ENCODE measurements at places on chromosomes 6 and 20.

DNA sequence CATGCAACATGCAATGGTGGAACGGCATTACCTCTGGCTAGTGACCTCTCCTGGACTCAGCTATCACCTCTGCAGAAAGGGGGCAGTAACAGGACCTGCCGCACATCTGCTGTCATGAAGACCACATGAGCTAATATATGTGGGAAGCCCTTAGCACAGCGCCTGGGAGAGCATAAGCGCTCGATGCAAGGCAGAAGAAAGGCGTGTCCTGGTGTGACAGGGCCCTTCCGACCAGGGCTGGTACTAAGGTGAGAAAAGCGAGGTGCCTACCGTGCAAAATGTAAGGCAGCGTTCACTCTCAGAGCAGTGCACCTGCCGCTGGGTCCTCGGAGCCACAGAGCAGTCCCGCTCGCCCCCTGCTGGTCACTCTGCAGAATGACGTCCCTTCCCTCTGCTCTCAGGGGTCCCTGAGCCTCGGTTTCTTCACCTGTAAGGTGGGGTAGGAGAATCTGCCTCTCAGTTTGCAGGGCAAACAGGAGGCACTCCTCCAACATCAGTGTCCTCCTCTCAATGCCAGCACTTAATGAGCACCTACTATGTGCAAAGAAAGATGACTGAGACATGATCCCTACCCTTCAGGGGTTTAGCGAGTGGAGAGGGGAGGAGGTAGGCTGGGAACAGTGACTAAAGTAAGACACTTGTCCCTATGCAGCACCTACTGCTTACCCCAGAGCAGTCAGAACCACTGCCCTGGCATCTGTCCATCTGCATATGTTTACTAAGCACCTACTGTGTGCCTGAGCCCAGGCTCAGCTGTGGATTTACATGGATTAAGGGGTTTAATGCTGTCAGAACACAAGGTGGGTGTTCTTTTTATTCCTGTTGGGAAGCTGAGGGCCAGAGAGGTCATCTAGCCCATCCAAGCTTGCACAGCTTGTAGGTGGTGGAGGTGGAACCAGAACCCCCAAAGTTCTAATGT is 41.1 kb upstream of the PTGIS start:
- DNase-seq: peak; percentile 56

- DNase-seq: no peak
These were observed at the start of gene SIRPG for GRCh38 chr20:1657556-1658334. Gene SIRPG (minus strand): TSS chr20:1657779. CDS start chr20:1657714, 65 bp downstream.

- no peak for DNase-seq
These were observed 62.0 kb downstream of the FAM50B start for GRCh38 chr6:3911130-3911529.

- no peak for DNase-seq
These were observed 260.1 kb upstream of the ARID1B start for GRCh38 chr6:156517088-156517487.

GRCh38 chr6:107735906-107736635 is 88.0 kb downstream of the SCML4 start:
- no peak for DNase-seq

- no peak for DNase-seq
These were observed 29.2 kb downstream of the TAF11 start for GRCh38 chr6:34858681-34859080.

DNA sequence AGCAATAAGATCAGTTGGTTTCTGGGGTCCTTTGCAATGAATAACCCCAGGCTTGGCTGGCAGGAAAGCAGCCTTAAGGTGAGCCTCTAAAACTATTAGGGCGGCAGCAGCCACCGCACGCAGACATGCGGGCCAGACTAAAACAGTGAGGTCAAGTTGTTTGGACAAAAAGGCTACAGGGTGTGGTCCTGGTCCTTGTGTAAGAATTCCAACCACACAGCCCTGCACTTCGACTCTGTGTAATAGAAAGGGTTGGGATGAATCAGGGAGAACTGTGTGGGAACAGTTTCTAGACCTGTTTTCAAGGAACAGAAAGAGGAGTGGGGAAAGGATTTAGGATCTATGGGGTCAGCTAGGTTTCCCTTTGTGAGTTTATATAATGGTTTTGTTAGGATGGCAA is 237.6 kb downstream of the SMOC2 start:
- no peak for DNase-seq

DNA sequence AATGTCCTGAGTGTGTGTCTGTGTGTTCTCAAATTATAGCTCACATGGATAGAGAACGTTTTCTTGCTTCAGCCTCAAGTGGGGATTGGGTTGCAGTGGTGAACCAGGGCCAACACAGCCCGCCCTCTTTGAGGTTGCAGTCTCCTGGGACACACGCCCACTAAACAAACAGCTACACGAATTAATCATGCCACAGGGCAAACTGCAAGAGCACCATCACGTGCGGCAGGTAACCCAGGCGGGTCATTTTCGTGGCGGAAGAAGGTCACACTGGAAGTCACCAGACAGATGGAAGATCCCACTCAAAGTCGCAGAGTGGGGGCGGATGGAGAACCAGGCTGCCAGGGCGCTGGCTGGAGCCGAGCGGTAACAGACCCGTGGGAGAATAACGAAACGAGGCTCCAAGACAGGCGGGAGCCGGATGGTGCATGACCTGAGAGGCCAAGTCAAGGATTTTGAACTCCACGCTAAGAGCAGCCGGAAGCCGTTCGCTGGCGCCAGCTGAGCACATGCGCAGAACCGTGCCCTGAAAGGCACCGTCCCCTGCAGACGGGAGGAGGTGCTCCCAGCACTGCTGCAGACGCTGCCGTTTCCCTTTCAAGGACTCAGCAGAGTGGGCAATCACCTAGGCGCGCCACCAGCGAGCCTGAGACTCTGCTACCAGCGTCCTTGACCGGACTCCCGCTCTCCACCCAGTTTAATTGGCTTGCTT is 10.7 kb downstream of the DLL1 start:
- DNase-seq: no peak

DNA sequence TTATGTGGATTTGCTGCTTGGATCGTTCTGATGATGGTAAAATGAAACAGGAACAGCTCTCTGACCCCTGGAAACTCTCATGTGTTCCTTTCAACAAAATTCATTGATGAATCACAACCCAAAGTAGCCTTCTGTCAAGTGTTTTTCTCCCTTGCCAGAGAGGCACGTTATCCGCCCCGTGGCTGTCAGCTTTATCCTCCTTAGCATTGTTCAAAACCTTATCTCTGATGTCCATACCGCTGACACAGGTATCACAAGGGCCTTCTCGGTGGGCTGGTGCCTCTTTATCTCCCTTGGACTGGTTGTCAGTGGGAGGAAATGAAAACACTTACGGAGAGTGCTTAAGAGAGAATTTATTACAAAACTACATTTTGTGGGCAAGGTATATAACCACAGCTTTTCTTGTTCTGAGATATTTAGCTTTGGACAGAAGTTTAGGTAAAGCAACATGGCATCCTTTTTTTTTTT is 84.9 kb downstream of the TIAM2 start:
- no peak for DNase-seq

GRCh38 chr20:5268449-5268848 is 48.3 kb downstream of the PROKR2 start:
- DNase-seq: no peak
